ENCODE measurements at places on chromosomes 1 and 21.

GRCh38 chr1:180791806-180792205, 120.9 kb upstream of the KIAA1614 start:
- DNase-seq: no peak

DNA sequence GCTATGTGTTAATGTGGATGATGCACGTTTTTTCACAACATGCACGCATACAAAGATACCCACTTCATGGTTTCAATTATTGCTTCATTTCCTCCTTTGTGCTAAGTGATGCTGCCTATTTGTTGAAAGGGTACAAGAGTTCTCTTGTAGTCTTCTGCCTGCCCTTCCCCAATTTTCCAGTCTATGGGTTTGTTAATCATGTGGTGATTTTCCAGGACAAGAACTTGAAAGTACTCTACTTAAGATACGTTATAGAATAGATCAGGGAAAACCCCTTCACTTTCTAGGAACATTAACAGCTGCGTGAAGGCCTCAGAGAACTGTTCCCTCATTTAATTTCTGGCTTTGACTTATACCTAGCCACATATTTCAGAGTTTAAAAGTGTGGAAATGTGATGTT, 52.1 kb upstream of the SLC44A3 start:
- DNase-seq: no peak

- no peak for DNase-seq
These were observed 52.8 kb downstream of the SLX9 start for GRCh38 chr21:44992608-44993031.

GRCh38 chr1:223645903-223646302, 19.6 kb downstream of the CAPN8 start:
- DNase-seq: no peak

DNA sequence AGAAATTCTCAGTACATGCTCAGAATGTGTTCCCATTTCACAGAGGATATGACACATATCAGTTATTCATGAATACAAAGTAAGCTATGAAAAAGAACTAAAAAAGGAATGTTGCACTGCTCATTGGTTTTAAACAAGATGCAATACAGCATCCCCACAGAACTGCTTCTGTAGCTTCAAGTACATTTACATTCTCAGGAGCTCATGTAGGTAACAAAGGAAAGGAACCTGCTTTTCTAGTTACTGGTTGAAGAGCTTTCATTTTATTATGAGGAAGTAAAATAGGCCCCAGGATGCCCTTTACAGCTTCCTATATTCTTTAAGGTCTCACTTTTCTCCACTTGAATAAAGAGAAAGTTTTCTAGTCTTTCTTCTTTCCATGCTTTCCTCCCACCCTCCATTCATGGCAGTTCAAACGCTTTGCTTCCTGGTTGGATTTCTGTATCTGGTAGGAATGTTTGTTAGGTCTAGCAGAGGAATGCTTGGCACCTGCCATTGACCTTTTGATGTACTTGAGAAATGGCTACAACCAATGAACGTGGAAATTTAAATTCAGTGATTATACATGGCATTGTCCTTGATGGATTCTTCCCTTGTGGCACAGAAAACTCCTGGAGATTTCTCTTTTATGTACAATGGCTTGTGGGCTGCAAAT, 27.1 kb upstream of the KCNK2 start:
- DNase-seq: no peak

DNA sequence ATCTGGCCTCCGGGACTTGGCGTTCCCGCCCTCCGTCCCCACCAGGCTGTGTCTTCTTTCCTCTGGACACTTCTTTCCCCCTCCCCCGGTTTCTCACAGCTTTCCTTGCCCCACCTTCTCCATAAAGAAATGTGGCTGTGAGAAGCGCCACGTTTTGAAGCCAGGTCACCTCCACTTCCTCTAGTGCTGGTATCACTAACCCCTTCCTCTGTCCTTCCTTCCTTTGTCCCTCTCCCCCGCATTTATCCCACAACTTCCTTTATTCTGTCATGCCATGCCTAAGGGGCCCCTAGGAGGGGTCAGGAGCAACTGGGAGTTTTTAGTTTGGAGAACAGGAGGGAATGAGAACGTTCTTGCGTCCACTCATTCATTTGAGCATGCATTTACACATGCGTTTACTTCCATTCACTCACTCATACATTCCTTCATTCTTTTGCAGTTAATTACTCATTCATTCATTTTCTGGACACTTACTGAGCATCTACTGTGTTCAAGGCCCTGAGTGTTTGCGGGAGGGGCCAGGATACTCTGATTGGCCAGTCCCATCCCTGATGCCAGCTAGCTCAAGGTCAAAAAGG, 5.0 kb upstream of the ACOT11 start:
- DNase-seq: no peak

DNA sequence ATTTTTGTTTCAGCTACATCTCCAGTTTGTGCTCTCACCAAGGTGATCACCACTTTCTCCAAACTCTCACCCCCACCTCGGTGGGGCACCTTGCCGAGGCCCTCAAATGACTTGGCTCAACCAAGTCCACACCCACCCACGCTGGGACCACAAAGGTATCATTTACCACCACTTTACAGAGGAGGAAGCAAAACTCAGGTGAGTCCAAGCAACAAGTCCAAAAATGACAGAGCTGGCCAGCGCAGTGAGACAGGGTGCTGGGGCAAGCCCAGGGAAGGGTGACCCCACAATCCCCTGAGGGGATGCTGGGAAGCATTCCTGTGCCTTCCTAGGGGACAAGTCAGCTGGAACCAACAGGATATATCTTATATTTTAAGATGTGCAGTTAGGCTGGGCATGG, 24.7 kb downstream of the SSBP3 start:
- DNase-seq: peak; percentile 46

GRCh38 chr1:7385471-7386225, 385.4 kb upstream of the VAMP3 start:
- DNase-seq: no peak

GRCh38 chr1:244104309-244105060, 53.4 kb downstream of the ZBTB18 start:
- no peak for DNase-seq

- no peak for DNase-seq
These were observed 68.1 kb downstream of the SPAG17 start for GRCh38 chr1:118116909-118117308.

- no peak for DNase-seq
These were observed 16.8 kb upstream of the SMYD2 start for GRCh38 chr1:214264196-214264595.

Data from GM20000 (cell line).